ENCODE measurements at places on chromosomes 3 and 15.
A peak's percentile ranks its signal among the peaks of the same experiment; 100 is the strongest.

DNA sequence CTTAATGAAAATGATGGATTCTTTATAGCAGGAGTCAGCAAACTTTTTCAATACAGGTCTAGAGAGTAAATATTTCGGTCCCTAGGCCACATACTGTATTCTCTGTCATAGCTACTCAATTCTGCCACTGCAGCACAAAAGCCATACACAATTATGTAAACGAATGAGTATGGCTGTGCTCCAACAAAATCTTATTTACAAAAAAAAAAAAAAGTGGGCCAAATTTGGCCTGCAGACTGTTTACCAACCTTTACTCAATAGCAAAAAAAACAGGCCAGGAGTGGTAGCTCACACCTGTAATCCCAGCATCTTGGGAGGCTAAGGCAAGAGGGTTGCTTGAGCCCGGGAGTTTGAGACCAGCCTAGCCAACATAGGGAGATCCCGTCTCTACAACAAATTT lies 41.1 kb downstream of the TTBK2 start:
- DNase-seq: no peak

DNA sequence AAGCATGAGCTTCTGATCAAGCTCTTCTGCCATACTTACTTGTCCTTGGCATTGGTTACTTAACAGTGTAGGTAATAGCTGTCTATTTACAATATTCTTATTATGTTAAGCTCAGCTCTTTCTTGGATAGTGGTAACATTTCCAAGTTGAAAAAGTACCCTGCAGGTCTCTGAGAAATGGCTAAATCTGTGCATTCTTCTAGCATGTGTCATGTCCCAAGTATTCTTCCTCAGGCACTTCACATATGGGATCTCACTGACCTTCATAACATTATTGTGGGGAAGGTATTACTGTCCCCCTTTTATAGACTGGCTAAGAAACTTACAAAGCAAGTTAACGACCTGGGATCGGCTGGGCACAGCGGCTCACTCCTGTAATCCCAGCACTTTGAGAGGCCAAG lies 236.1 kb downstream of the RORA start:
- no peak for DNase-seq

- DNase-seq: no peak
Observed at GRCh38 chr3:179318876-179319275, 4.0 kb upstream of the ZNF639 start.

DNA sequence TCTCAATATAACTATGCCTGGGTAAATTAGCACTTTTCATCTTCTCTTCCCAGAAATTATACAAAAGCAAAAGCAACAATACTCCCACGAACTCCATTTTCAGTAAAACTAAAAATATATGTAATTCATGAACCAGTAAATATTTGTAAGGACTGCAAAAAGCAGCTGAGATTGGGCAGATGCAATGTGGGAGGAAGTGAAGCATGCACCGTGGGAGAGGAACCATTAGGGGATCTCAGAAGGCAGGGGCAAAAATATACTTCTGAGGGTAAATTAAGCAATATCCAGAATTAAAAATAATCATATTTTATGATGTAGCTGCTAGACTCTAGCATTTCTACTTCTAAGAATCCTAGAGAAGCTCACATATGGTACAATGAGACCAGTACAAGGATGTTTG lies 20.2 kb downstream of the CFAP91 start:
- DNase-seq: no peak

DNA sequence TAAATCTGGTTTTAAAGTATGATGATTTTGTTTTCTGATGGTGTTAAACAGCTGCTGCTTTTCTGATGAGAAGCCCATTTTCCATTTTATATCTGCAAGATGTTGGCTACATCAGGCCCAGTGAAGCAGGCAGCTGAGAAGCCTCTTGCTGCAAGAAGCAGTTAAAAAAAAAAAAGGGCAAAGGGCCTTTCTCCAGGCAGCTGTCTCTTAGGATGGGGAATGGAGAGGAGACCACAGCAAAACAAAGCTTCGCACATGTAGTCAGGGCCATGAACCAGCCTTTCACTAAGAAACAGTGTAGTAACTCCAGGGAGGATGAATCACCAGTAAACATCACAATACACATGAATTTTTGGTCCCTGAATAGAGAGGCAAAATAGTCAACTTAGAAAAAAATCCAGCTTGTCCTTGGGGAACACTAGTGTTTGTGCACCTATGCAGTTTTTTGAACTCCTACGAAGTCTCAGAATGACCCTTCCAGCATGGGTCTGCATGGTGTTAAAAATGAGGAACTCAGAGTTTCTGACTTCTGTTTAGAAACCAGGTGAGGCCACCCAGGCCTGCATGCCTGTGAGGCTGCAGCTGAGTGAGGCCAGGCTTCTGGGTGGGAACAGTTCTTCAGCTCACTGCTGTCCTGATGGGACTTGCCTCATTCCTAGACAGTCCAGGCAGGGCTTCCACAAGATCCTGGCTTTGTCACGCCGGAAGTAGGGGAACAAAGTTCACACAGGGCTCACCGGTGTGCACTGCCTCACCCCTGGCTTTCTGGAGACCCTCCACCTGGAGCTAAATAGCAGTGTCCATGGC lies 518.7 kb downstream of the MCTP2 start:
- DNase-seq: peak; percentile 1
